ENCODE measurements at places on chromosomes 16 and 17.

- DNase-seq, result no peak
These were observed 83.3 kb downstream of the GSG1L start for GRCh38 chr16:27980076-27980775.

DNA sequence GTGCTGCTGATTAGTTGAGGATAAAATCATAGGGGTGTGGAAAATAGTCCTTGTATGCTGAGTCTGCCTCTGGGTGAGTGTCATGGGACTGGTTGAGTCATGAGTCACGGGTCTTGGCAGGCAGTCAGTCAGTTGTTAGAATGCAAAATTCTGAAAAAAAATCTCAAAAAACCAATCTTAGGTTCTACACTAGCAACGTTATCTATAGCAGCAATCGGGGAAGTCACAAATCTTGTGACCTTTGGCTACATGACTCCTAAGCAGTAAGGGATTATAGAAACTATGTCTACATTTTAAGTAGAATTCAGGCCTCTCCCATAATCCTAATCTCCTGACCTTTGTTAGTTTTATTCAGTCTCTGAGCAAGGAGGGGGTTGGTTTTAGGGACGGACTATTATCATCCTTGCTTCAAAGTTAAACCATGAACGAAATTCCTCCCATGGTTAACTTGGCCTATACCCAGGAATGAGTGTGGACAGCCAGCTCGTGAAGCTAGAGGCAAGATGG, 18.0 kb upstream of the PMFBP1 start:
- no peak for DNase-seq

- DNase-seq, result no peak
These were observed 28.1 kb downstream of the SRL start for GRCh38 chr16:4213737-4214136.

DNA sequence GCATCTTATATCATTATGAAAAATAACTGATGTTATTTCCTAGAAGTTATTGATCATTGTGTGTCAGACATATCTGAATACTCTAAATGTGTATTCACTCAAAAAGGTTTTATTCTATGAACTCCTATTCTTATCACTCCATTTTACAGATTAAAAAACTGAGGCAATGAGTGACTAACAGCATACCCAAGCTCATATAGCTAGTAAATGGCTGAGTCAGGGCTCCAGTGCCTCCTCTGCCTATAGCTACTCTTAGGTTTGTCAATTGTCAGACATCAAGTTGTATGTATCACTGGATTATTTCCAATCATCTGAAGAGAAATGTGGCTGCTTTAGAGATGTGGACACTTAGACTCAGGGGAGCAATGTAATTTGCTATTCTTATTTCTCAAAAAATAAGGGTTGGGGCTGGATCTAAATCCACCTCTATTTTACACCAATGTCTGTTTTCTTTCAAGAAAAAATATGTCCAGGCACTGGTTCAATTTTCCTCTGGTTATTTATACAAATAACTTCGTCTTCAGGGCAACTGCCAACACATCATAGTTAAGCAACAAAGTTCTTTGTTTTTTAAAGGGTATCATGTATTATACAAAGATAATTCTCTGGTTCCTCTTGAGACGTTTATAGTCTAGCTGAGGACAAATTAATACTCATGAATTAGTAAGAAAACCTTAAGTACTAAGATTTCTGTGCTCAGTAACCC, 328.9 kb upstream of the MAF start:
- DNase-seq, result no peak

GRCh38 chr16:48608452-48608851, 1.5 kb downstream of the N4BP1 start:
- DNase-seq, result no peak

DNA sequence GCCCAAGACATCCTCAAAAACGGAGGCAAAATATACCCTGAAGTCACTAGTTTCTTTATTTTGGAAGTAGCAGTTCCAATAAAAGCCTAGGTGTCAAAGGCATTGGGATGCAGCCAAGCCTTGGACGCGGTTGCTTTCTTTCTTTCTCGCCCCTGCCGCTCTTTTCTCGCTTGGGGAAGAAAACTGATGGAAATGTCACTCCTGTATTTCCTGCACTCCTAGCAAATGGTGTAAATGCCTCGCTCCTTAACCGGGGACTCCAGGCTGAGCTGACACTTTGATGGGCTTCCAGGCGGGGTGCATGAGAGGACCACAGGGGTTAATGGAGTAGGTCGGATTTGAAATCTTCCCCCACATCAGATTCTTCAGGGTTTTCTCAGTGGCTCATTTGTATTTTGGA, 114.1 kb downstream of the FOXL1 start:
- DNase-seq, result no peak

DNA sequence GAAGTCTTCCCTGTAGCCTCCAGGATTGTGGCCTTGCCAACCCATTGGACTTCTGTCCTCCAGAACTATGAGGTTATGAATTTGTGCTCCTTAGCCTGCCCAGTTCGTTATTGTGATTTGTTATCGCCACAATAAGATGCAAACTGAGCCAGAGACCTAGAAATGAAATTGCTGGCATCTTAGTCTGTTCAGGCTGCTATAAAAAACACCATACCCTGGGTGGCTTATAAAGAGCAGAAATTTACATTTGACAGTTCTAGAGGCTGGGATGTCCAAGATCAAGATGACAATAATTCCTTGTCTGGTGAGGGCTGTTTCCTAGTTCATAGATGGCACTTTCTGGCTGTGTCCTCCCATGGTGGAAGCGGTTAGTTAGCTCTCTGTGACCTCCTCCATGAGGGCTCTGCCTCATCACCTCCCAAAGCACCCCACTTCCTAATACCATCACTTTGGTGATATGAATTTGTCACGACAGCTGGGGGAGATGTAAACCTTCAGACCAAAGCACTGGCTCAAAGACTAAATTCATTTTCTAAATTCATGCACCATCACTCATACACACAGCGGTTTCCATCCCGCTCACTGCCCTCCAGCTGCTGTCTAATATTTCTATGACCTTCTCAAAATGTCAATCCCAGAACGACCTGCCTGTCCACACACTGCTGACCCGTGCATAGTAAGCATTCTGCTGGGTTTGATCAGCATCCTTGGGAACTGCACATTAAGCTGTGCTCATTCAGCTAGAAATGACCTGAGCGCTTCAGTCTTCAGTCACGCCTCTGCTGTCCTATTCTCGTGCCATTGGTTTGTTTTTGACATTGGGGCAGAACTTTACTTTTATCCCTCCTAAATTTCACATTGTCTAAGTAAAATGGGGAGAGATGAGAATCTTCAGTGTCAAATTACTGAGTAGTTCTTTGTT, 36.6 kb downstream of the GINS3 start:
- no peak for DNase-seq

GRCh38 chr16:51755577-51756355, 604.7 kb upstream of the SALL1 start:
- DNase-seq, result no peak

DNA sequence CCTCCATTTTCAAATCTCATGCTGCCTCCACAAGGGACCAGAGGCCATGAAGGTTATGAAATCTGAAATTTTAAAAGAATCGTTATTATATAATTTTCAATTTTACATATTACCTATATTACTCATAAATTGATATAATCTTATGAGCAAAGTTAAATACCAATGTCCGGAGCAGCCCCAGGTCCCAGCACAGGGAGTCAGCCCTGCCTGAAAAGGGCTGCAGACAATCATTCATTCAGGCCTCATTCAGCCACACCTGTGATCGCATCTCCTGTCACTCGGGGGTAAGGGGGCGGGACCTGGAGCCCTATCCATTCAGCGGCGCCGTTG, 172.5 kb downstream of the AHSP start:
- no peak for DNase-seq

GRCh38 chr17:12765548-12765947, 23.8 kb upstream of the ARHGAP44 start:
- peak; percentile 1 for DNase-seq

- no peak for DNase-seq
These were observed 36.4 kb downstream of the HEATR3 start for GRCh38 chr16:50102051-50102746.

DNA sequence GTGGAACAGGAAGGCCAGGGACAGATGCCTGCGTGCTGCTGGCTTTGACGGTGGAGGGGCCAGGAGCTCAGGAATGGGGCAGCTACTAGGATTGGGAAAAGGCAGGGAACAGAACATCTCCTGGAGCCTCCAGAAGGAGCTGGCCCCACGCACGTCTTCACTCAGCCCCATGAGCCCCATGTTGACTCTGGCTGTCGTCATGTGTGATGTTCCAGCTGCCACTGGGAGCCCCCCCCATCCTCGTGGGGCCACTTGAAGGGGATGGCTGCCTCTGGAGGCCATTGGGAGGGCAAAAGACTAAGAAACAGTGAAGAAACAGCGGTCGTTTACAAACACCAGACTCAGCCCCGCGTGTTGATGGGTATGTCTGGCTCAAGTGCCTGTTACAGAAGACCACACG, 18.5 kb upstream of the APRT start:
- DNase-seq, result no peak

DNA sequence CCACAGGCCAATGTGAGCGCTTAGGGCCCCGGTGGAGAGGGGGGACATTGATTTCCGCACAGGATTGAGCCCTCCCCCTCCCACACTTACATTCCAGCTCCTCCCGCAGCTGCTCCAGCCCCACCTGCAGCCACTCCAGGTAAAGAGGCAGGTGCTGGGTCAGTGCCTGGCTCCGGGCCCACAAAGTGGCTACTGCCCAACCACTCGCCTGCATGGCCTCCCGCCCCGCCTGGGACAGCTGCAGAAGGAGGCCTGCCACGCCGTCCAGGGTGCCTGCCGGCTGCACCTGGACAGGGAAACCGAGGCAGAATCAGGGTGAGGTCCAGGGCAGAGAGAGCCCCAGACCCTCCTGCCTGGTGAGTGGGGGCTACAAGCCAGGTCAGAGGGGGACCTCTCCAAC, 46.3 kb downstream of the RMI2 start:
- DNase-seq, result no peak

DNA sequence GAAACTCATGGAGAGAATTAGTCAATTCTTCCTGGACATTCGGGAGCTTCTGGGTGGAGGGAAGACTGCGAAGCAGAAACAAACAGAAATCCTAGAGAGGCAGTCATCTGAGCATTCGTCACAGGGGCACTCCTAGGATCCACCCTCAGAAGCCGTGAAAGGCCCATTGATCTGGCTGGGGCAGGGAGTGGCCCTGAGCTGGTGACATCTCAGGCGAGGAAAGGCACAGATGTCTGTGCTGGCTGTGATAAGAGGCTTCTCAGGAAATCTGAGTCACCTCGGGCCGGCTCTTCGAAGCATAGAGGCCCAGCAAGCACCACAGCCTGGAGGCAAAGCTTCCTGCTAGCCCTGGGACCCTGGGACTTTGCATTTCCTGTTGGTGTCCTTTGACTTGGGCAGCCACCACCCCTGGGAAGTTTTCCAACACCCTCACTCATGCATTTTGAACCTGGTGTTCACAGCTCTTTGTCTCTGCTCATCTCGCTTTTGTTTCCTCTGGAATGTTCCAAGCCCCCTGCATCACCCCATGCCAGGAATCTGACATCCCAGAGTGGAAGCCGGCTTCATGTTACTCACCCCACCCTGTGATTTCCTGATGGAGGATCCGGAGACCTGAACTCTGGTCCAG, 23.3 kb upstream of the CDRT4 start:
- DNase-seq, result peak; percentile 48

- DNase-seq, result no peak
These were observed 1.7 kb downstream of the RASD1 start for GRCh38 chr17:17494499-17494869.

GRCh38 chr16:61083711-61084110, 952.5 kb downstream of the CDH8 start:
- DNase-seq, result no peak

GRCh38 chr17:61406971-61407911, 7.6 kb downstream of the TBX2 start:
- DNase-seq, result no peak

DNA sequence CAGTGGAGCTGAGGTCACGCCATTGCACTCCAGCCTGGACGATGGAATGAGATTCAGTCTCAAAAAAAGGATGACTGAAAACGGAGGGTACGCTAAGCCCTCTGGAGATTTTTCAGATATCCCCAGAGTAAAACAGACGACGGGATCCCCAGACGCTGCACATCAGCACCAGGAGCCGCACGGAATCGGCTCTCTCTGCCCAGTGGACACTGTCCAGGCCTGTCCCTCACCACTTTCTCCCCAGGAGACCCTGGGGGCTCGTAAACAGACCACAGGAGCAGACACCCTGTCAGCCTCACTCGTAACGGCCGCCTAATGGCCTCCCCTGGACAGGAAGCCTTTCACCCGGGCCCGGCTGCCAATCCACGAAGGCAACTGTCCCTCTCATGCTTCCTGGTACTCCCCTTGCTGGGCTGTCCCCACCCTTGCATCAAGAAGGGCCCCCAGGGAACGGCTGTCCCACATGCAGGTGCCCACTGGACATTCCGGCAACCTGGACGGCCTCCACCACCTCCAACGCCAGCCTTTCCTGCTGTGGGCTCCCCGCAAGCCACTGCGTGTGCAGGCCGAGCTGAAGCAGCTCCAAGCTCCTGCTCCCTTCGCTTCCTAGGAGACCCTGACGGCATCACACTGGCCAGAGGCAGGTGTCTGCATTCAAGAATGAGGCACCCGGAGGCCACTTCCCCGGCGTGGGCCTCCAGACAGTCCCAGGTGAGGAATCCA, 74.3 kb downstream of the TIMM22 start:
- no peak for DNase-seq

- DNase-seq, result no peak
These were observed 911 bp upstream of the ITGA2B start for GRCh38 chr17:44390250-44390870.

GRCh38 chr17:77315551-77316190, 174.9 kb downstream of the SEC14L1 start:
- no peak for DNase-seq

- DNase-seq, result no peak
These were observed 13.6 kb downstream of the ATPAF2 start for GRCh38 chr17:18025241-18025944.

DNA sequence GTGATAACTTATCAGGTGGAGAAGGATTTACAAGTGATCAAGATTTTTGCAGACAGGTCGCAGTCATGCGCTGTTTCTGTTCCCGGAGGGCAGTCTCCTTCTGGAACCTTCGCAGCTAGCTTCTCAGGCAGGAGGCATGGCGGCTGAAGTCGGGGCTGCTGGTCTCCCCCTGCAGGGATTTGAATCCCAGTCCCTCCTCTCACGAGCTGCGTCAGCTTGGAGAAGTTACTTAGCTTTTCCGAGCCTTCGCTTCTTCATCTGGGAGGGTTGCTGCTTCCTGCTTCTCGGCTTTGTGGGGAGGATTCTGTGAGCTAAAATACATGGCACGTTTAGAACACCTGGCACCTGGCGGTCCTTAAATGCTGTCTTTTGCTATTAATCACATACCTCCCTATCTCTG, 287.8 kb upstream of the FOXF1 start:
- no peak for DNase-seq
